Testis (tissue), 5 donors: ENCODE measurements at places on chromosomes 12 and 14. TPM values are rescaled to one million over a fixed set of nuclear protein-coding genes. Genes with fewer than 3 reads are reported as not detected.

WNT1 gene
- 1.2 TPM for total RNA-seq

TSPAN19 gene
- 1.8 TPM for total RNA-seq

KRT7 gene
- total RNA-seq, result 3.3 TPM

HOXC12 gene
- 0.06 TPM for total RNA-seq

TRHDE gene
- 2.8 TPM for total RNA-seq

SDR9C7 gene
- not detected for total RNA-seq

FAR2 gene
- 5.8 TPM for total RNA-seq

RAD51AP1 gene
- total RNA-seq, result 17.0 TPM

KRT2 gene
- total RNA-seq, result not detected

BHLHE41 gene
- total RNA-seq, result 23.8 TPM

STRAP gene
- 57.0 TPM for total RNA-seq

WNK1 gene
- total RNA-seq, result 276 TPM

POLR3B gene
- total RNA-seq, result 15.3 TPM

ANKRD9 gene
- total RNA-seq, result 88.7 TPM

GLIPR1L1 gene
- total RNA-seq, result 1.9 TPM

CLEC4E gene
- total RNA-seq, result 2.0 TPM

TAS2R7 gene
- not detected for total RNA-seq

KRT5 gene
- total RNA-seq, result 1.1 TPM

SOAT2 gene
- total RNA-seq, result not detected

PACS2 gene
- 167 TPM for total RNA-seq

NPFF gene
- total RNA-seq, result 1.2 TPM

FAM181A gene
- 18.0 TPM for total RNA-seq

RNASE13 gene
- not detected for total RNA-seq

TMEM63C gene
- total RNA-seq, result 20.7 TPM

CTSG gene
- not detected for total RNA-seq

CD163L1 gene
- total RNA-seq, result 14.1 TPM

ACADS gene
- 28.3 TPM for total RNA-seq

CELA1 gene
- total RNA-seq, result not detected

TIMM9 gene
- total RNA-seq, result 37.0 TPM

SLCO1B1 gene
- total RNA-seq, result 0.24 TPM

RNU6-7 gene
- total RNA-seq, result not detected

PCED1B gene
- 47.2 TPM for total RNA-seq

ZFYVE26 gene
- total RNA-seq, result 32.7 TPM

SYT10 gene
- 1.7 TPM for total RNA-seq

FOXA1 gene
- 2.2 TPM for total RNA-seq

ASB2 gene
- total RNA-seq, result 3.7 TPM

PRMT5 gene
- 62.4 TPM for total RNA-seq

ART4 gene
- total RNA-seq, result 1.4 TPM

CLECL1 gene
- total RNA-seq, result not detected

GRIN2B gene
- 1.1 TPM for total RNA-seq

SCNN1A gene
- total RNA-seq, result 22.7 TPM

PARP11 gene
- 20.6 TPM for total RNA-seq
